ENCODE measurements at places on chromosomes 7 and 10.

DNA sequence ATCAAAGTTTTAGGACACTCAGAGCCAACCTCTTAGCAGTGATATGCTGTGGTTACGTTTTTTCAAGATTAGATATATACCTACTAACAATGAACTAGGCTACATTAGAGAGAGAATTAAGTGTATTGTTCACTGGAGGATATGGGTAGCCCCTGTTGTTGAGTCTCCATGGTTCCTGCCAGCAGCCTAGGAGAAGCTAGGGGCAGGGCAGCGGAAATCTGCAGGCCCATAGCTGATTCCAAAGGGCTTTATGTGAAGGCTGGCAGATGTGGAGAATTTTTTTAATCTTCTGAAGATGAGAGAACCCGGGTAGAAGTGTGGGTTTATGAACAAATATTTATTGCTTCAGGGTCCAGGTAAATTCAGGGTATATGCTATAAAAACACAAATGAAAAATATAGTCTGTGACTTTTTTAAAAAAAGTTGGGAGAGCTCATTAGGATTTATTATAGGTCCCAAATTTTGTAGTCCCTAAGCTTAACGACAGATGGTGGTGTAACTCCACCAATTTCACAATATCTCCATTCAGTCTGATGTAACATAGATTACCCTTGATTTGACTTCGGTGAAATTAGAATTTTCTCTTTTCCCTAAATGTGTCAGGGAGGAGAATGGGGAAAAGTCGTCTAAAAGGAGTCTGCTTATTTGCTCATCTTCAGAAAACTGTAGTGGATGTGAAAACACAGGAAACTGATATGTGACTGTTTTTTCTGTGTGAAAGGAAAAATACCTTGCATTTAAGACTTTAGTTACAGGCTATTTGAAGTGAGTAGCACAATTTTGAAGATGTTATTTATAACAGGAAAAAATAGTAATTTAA, 163.0 kb upstream of the PPP1R3A start:
- peak; percentile 19 for DNase-seq

DNA sequence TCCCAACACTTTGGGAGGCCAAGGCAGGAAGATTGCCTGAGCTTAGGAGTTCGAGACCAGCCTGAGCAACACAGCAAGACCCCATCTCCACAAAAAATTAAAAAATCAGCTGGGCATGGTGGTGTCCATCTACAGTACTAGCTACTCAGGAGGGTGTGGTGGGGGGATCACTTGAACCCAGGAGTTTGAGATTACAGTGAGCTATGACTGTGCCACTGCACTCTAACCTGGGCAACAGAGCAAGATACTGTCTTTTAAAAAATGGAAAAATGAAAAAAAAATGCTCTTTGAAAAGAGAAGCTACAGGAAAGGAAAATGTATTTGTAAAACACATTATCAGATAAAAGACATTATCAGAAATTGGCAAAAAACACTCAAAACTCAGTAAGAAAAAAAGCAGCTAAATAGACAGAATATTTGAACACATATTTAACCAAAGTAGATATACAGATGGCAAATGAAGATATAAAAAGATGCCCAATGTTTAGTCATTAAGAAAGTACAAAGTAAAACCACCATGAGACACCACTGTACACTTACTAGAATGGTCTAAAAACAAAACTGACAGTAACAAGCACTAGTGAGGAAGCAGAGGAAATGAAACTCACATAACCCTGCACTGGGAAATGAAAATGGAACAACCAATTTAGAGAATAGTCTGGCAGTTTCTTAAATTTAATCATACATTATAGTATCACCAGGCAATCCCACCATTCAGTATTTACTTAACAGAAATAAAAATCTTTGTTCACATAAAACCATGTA, 40.5 kb downstream of the NRBF2 start:
- peak; percentile 14 for DNase-seq

DNA sequence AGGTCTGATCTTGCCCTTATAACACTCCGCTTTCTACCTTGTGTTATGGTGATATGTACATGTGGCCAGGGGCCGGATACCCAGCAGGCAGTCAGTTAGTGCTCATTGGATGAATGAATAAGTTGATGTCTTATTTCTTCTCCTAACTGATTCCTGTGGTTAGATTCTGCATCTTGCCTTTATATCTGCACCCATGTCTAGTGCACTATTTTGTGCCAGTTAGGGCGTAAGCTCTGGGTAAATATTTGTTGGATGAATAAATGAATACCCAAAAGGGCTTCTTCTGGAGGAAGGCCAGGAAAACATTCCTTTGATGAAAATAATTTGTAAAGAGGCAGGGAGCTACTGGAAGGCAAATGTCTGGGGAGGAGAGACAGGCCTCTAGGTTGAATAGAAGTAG, 148.2 kb downstream of the CHN2 start:
- no peak for DNase-seq

DNA sequence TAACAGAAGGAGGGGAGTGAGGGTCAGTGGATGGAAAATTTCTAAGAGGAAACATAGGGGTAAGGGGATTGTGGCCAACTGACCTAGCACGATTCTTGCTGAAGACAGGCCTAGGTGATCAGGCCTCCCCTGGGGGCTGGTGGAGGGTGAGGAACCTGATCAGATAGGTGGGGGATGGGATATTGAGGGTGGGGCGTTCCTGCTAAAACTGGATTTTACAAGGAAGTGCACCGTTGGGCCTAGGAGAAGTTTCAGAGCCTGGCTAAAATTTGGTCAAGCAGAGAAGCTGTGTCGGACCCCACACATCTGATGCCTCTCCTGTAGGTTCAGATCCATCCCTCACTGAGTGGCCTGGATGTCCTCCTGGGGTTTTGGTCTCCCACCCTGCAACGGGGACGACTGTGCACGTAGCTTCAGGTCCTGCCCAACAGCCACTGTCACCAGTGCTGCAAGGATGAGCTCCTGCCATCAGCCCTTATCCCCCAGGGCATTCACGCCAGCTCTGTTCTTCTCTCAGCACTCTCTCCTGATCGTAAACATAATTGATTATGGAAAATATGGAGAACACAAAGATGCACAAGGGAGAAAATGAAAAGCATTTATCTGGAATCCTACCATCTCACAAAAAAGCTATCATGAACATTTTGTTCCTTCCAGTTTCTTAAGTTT, 89.9 kb downstream of the ADCY1 start:
- no peak for DNase-seq

GRCh38 chr7:142348100-142348499, 90.2 kb upstream of the PRSS58 start:
- no peak for DNase-seq

DNA sequence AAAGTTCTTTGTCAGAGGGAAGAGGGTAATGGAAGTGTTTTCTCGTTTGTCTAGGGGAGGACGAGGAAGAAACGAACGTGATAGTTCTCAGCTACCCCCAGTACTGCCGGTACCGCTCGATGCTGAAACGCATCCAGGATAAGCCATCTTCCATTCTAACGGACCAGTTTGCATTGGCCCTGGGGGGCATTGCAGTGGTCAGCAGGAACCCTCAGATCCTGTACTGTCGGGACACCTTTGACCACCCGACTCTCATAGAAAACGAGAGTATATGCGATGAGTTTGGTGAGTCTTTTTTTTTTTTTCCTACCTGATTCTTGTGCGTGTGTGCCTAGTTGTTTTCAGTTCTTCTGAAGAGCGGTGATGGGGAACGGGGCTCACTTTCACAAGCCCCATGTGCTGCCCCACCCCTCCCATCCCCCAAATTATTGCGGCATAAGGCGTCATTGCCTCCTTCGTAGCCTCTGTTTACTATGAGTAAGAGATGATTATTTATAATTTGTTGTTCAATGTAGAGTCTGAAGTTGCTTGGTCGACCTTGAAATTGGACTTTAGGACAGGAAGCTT, 98.6 kb downstream of the ARID5B start:
- no peak for DNase-seq

GRCh38 chr10:11091517-11092102, 73.9 kb downstream of the CELF2 start:
- DNase-seq: no peak

- no peak for DNase-seq
Observed at GRCh38 chr10:125092564-125093031, 67.8 kb downstream of the CTBP2 start.

DNA sequence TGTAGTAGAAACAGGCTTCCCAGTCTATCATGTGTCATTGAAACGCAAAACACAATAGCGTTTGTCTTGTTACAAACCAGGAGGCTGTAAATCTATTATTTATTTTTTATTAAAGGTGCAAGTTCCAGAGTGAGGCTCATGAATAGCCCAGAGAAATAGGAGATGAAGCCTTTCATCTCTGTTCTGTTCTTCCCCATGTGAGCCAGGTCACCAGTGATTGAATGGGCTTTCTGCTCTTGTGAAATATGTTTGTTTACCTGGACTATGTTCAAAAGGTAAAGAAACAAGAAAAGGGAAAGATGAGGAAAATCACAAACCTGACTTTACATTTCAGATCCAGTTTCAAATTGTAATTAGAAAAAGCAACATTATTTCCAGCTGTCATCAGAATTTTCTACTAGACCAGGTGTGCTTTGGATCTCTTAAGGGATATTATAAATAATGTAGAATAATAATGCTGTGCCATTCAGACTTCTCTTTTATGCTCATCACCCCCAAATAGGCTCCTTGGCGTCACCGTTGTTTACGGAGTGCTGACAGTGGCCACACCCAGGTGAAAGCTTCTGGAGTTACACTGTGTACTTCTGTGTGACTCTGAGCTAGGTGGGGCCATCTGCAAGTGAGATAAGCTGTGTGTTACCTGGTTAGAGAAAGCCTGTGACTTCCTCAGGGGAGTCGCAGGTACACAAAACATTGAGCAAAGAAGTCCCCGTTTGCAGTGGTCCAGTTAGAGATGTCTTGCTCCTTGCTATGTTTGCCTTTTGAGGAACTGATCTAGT, 274.9 kb downstream of the SDK1 start:
- no peak for DNase-seq

DNA sequence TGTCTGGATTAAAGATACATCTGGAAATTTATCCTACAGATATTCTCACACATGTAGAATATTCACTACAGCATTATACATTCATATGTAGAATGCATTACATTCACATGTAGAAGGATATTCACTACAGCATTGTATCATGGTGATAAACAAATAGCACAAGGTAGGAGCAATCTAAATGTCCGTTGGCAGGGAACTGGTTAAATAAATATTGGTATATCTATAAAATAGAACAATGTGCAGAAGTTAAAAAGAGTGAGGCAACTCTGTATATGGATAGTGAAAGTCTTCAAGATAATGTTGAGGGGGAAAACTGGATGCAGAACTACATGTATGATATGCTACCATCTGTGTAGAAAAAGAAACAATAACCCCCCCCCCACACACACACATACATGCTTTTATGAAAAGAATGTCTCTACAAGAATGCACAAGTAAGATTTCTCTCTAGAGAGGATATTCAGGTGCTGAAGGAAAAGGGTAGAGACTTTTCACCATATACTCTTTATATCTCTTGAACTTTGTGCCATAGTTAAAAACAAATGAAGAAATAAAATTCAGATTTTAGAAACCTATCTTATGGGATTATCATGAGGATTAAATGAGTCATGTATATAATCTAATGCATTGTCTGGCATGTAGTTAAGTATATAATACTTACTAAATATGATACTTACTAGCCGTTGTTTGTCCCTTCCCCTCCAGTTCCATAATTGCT, 86.0 kb upstream of the STRIP2 start:
- DNase-seq: no peak

DNA sequence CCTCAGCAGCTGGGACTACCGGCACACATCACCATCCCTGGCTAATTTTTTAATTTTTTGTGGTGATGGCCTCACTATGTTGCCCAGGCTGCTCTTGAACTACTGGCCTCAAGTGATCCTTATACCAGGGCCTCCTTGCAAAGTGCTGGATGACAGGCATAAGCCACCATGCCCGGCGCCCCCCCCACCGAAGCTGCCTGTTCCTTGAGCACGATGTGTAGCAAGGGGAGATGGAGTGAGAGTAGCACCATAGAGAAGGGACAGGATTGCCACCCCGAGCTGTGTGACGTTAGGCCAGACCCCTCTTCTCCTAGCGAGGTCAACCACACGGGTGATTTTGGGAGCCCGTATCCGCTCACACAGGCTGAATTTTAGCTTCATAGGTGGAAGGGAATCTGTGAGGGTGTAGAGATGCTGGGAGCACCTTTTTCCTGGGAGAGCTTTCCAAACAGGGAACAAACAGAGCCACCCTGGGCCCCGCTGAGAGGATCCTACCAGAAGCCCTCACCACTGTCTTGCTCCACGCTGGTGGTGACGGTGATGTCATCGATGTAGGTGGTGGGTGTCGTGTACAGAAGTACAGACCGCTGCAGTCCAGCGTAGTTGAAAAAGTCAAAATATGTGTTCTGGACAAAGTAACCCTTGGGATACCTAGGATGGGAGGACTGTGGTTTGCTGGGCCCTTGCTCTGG, 3.0 kb downstream of the GUSB start:
- no peak for DNase-seq

DNA sequence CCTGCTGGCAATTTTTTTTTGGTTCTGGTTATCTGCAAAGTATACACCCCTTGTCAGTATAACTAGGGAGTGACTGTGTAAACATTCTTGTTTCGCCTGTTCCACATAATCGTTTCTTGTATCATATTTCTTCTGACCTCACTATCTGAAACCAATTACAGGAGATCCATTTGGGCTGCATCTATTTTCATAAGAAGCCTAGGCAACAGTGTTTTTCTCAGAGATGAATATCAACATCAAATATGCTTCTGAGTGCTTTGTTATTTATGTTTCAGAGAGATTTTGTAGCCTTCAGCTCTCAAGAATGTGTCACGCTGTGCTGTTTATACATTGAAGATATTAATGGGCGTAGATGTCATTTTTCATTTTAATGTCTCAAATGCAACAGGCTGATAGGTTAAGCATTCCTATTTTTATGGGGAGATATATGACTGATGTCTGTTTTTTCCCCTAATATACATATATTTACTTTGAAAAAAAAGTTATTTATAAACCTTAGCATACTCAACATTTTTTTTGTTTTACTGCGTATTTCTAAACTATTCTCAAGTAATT, 115.5 kb downstream of the FOXP2 start:
- DNase-seq: no peak

- no peak for DNase-seq
Observed at GRCh38 chr7:53473371-53473770, 437.9 kb downstream of the POM121L12 start.

DNA sequence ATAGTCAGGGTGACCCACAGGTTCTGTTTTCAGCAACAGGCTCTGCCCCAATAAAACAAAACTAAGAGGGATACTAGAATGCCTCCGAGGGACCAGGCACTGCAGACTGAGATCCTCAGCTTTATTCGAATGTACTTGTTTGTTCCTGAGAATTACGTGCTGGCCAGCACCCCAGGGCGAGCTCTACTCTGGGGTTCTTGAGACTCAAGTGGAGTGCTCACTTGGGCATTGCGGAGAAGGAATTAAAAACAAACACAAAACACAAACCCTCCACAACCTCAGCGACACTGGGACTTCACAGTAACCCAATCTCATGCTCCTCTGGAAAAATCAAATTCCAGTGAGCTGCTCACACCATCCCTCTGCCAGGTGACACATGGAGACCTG, 250.7 kb downstream of the TNS3 start:
- no peak for DNase-seq

Data from CD4-positive, alpha-beta T cell treated with Interleukin-15 for 4 hours (primary cell).